Activated T-cell treated with anti-CD3 and anti-CD28 coated beads for 24 hours (primary cell): ENCODE measurements at places on chromosomes 13 and 19.

- DNase-seq: no peak
Measured at GRCh38 chr19:18397242-18398202, at the start of gene LRRC25. Gene LRRC25, minus strand, starts transcription at chr19:18397622. Its CDS starts 659 bp downstream, at chr19:18396963.

- DNase-seq: no peak
Measured at GRCh38 chr13:73058064-73058313, 816 bp upstream of the KLF5 start.

- no peak for DNase-seq
Measured at GRCh38 chr13:43631106-43631505, 155.7 kb downstream of the ENOX1 start.

DNA sequence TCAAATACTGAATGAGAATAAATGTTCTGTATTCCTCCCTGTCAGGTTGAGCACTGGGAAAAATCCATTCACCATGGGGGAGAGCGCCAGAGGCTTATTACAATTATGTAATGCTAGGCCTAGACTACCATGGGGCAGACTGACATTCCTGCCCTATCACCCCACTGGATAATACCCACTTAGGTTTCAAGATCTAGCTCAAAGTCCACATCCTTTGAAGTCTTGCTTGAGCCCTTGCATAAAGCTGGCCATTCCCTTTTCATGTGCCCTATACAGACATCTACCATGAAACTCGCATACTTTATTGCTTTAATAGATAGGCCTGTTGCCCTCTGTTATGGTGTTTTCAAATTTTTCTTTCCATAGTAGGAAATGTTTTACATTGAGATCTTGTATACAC, 149.3 kb downstream of the RGCC start:
- no peak for DNase-seq

GRCh38 chr13:93462151-93462550, 235.5 kb downstream of the GPC6 start:
- no peak for DNase-seq

GRCh38 chr13:27792393-27793218, at the start of gene GSX1:
Gene GSX1, plus strand, starts transcription at chr13:27792483. Its CDS starts 208 bp downstream, at chr13:27792691.
- peak; percentile 22 for DNase-seq

GRCh38 chr13:21894703-21895699, 224.1 kb downstream of the FGF9 start:
- no peak for DNase-seq

- DNase-seq: no peak
Measured at GRCh38 chr19:3576696-3577443, 4.1 kb downstream of the HMG20B start.

GRCh38 chr13:71546881-71547280, 320.1 kb downstream of the DACH1 start:
- DNase-seq: no peak

- DNase-seq: no peak
Measured at GRCh38 chr13:74097116-74097515, 37.1 kb downstream of the KLF12 start.

DNA sequence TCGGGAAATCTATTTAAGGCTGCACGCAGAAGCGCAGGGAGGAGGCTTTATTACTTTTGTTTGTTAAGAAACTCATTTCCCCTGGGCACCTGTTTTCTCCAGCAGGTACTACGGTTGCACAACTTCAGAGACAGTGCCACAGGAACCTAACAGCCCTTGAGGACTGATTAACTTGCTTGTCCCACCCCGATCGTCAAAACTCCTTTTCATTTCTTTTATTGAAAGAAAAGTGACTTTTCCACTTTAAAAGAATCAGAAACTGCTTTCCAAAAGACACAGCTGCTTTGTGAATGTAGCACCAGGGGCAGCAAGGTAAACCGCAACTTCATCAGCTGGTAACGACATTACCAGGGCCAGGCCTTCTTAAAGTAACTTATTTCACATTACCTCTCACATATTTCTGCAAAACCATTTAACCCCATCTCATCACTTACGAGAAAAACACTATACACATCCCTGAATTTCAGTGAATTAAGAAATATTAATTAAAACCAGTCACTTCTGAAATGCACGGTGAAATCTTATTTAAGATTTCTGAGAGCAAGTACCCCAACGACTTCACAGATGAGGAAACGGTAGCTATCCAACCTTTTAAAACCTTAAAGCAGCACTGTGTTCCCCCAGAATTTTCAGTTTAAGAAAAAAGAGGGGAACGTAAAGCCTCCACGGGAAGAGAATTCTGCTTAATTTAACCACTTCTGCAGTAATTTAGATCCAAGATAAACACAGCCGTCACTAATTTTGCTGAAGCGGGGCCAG, 1.4 kb downstream of the ANKRD10 start:
- DNase-seq: no peak

DNA sequence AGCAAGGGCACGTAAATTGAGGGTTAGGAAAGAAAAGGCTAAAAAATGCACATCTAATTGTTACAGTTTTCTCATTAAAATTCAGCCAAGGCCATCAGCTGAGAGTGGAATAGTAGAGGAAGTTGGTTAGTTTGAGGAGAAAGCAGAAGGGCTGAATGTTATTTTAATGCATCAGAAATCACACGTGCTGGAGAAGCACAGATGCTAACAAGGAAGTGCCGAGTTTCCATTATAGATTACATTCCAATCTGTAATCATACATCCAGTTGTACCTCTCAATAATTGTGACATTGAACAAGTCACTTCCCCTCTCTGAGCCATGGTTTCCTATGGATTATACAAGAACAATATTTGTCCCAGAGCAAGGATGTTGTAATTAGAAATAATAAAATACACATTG, 25.1 kb downstream of the FPR3 start:
- no peak for DNase-seq

- no peak for DNase-seq
Measured at GRCh38 chr13:91136806-91137205, 210.7 kb upstream of the MIR17HG start.

DNA sequence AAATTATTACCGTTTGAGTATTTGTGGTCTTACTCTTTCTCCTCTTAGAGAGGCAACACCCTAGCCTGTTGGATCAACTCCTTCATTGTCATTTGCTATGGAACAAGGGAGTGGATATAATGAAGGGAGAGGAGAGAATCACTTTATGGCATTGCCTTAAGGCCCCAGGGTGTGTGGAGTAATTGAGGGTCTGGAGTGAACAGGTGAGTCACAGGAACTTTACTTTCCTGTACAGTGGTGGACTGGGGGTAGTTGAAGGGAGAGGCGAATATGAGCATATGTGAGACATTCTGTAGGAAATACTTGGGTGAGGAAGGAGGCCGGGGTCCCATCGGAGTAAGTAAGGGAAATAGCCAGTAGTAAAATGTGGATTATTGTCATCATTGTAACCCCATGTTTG, 17.0 kb downstream of the DGKH start:
- DNase-seq: no peak

- DNase-seq: no peak
Measured at GRCh38 chr13:113768018-113768905, 9.2 kb downstream of the TMEM255B start.

- DNase-seq: no peak
Measured at GRCh38 chr13:88761145-88761544, 1090.0 kb downstream of the SLITRK5 start.

- no peak for DNase-seq
Measured at GRCh38 chr19:46134527-46134926, 10.0 kb upstream of the IGFL3 start.

GRCh38 chr19:49904136-49904535, 7.4 kb upstream of the IL4I1 start:
- no peak for DNase-seq

DNA sequence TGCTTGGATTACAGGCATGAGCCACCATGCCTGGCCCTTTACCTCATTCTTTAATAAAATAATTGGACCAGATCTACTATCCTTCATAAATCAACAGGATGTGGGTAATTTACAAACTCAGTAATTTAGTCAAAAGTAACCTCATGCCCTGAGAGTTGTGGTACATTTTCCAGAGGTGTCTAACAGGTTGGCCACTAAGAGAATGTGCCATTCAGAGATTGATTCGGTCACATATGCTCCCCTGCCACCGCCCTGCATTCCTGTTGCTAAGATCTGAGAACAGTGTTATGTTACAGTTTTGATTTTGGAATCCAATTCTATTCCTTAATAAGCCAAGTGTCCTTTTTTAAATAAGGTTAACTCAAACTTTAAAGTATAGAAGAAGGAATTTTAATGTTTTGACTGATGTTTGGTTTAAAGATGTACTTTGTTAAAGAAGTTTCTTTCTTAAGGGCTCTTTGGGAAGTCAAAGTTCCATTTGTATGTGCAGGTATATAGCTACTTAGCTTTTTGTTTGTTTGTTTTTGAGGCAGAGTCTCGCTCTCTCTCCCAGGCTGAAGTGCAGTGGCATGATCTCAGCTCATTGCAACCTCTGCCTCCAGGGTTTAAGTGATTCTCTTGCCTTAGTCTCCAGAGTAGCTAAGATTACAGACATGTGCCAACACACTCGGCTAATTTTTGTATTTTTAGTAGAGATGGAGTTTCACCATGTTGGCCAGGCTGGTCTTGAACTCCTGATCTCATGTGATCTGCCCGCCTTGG, 29.2 kb downstream of the PHF11 start:
- DNase-seq: no peak
